ENCODE measurements at places on chromosomes 13 and 19. TPM values are rescaled to one million over a fixed set of nuclear protein-coding genes. Genes with fewer than 3 reads are reported as not detected.

MYO16 gene
- 12.1 TPM for polyA plus RNA-seq

ZNF136 gene
- polyA plus RNA-seq, result 5.8 TPM

SYCN gene
- not detected for polyA plus RNA-seq

KIR3DL1 gene
- not detected for polyA plus RNA-seq

GRCh38 chr19:47215581-47215980 is 15.4 kb downstream of the BBC3 start:
- H3K4me1 ChIP-seq, result peaks cover 4% of the 10 kb centered on the region
- no peaks in the 10 kb centered on the region for H3K27me3 ChIP-seq
- H3K4me3 ChIP-seq, result no peak overlapping the region
- DNase-seq, result no peak
- H3K27ac ChIP-seq, result no peak overlapping the region

DNA sequence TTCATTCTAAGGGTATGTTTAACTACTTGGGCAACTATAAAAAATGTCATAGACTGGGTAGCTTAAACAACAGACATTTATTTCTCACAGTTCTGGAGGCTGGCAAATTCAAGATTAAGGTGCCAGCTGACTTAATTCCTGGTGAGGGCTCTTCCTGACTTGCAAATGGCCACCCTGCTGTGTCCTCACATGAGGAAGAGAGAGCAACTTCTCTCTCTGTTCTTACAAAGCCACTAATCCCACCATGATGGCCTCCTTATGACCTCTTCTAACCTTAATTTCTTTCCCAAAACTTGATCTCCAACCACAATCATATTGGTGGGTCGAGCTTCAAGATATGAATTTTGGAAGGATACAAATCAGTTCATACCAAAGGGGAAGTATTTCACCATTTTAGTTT is 399.0 kb downstream of the DCT start:
- no peaks in the 10 kb centered on the region for H3K36me3 ChIP-seq
- no peak overlapping the region for H3K4me3 ChIP-seq
- H3K27me3 ChIP-seq, result no peaks in the 10 kb centered on the region
- H3K27ac ChIP-seq, result no peak overlapping the region
- DNase-seq, result no peak
- H3K4me1 ChIP-seq, result no peaks in the 10 kb centered on the region

DNA sequence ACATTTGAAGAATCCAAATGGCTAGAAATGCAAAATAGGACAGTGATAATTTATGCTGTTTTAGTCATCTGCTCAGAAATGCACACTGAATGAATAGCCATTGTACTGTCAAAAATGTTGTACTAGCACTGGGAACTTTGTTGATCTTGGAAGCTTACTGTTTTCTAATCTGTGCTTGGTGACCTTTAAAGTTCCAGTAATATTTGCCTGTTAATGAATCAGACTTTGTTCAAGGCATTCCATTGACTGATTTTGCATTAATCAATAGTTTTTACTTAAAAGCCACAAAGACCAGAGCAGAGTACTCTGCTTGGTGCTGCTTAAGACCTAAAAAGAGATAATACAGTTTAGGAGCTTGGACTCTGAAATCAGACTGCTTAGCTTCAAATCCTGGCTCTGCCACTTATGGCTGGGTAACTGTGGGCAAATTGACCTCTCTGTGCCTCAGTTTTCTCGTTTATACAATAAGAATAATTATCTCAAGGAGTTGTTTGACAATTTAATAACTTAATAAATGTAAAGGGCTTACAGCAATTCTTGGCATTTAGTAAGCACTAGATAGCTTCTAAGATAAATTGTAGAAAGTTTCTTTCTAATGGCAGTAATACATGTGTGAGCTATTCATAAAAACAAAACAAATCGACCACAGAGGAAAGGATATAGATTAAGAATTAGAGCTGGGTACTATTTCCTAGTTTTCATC is 4.6 kb upstream of the SLAIN1 start:
- peaks cover 11% of the 10 kb centered on the region for H3K27me3 ChIP-seq
- H3K36me3 ChIP-seq, result no peaks in the 10 kb centered on the region
- DNase-seq, result no peak
- H3K4me1 ChIP-seq, result peaks cover 5% of the 10 kb centered on the region
- no peak overlapping the region for H3K4me3 ChIP-seq

GRCh38 chr19:9782338-9782737 is 13.8 kb upstream of the ZNF846 start:
- H3K4me3 ChIP-seq, result no peak overlapping the region
- H3K4me1 ChIP-seq, result peaks cover 6% of the 10 kb centered on the region
- no peaks in the 10 kb centered on the region for H3K36me3 ChIP-seq
